ENCODE measurements at places on chromosomes 2 and 18. TPM values are rescaled to one million over a fixed set of nuclear protein-coding genes. Genes with fewer than 3 reads are reported as not detected.
A peak's percentile ranks its signal among the peaks of the same experiment; 100 is the strongest.

- peaks cover 40% of the 10 kb centered on the region for H3K27me3 ChIP-seq
- no peaks in the 10 kb centered on the region for H3K36me3 ChIP-seq
- no peak overlapping the region for H3K4me3 ChIP-seq
- no peak overlapping the region for H3K27ac ChIP-seq
- 0 out of 2 replicates have a peak, but pooled peaks cover 8% of the 10 kb centered on the region for H3K4me1 ChIP-seq
Observed at GRCh38 chr18:25827228-25827627, 263.2 kb downstream of the SS18 start.

DNA sequence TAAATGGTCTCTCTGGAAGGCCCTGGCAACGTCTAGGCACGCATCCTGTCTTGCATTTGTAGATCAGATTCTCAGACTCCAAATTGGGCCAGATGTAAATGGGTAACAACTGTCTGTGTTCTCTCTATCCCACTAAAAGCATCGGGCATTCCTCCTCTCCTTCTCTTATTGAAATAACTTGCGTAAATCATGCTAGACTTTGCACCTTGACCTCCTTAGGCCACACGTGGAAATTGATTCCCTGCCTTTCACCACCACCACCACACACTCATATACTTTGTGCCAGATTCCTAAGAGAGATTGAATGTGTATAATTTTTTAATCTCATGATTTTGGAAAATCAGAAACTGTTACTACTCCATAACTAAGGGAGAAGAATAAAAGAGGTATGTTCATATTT, 21.3 kb downstream of the MAPRE3 start:
- no peak for DNase-seq
- no peaks in the 10 kb centered on the region for H3K36me3 ChIP-seq
- H3K27ac ChIP-seq = no peak overlapping the region
- H3K27me3 ChIP-seq = no peaks in the 10 kb centered on the region
- no peaks in the 10 kb centered on the region for H3K4me1 ChIP-seq

Gene RAB6D
- not detected for total RNA-seq

GRCh38 chr2:152071092-152071491, 27.8 kb downstream of the CACNB4 start:
- no peak for DNase-seq
- H3K27ac ChIP-seq = no peak overlapping the region
- peaks cover 3% of the 10 kb centered on the region for H3K27me3 ChIP-seq
- no peaks in the 10 kb centered on the region for H3K36me3 ChIP-seq

DNA sequence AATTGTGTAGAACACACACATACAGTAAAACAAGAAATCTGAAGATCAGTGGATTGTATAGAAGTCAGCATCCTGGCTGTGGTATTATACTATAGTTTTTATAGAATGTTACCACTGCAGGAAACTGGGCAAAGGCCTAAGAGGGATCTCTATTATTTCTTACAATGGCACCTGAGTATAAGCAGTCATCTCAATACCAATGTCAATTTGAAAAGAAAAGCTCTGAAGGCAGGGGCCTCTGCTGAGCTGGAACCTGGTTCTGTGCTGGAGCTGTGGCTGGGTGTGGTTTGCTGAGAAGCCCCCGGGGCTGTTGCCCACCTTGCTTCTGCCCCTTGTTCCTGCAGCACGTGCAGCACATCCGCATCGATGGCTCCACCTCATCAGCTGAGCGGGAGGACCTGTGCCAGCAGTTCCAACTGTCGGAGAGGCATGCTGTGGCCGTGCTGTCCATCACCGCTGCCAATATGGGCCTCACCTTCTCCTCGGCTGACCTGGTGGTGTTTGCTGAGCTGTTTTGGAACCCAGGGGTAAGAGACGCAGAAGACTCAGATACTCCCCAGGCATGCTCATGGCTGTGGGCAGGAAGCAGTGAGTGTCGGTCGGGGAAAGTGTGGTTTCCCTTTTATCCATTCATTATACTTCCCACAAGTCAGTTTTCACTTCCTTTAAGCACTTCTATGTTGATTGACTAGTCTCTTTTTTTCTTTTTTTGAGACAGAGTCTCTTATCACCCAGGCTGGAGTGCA, 23.5 kb upstream of the RPL37A start:
- no peaks in the 10 kb centered on the region for H3K27me3 ChIP-seq
- no peak overlapping the region for H3K4me3 ChIP-seq
- DNase-seq = no peak

Gene FAM237A
- total RNA-seq = not detected

DNA sequence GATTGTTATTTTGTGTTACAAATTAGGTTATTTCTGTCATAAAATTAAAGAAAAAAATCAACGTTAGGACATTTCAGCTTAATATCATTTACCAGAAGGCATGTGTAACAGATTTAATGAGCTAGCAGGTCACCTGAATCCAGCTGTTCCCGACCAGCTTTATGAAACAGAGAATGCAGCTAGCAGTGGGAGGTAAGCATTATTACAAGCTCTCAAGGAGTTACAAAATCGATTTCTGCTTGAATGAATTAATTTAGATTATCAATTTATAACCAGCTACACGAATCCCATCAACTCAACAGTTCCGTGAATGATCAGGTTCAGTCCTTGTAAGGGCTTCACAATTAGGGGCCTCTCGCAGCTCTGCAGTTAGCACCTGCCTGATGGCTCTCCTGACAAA, 211.9 kb downstream of the PTGR3 start:
- H3K4me3 ChIP-seq = no peak overlapping the region
- H3K36me3 ChIP-seq = no peaks in the 10 kb centered on the region
- no peak overlapping the region for H3K27ac ChIP-seq
- H3K27me3 ChIP-seq = no peaks in the 10 kb centered on the region
- peaks cover 9% of the 10 kb centered on the region for H3K4me1 ChIP-seq
- no peak for DNase-seq

DNA sequence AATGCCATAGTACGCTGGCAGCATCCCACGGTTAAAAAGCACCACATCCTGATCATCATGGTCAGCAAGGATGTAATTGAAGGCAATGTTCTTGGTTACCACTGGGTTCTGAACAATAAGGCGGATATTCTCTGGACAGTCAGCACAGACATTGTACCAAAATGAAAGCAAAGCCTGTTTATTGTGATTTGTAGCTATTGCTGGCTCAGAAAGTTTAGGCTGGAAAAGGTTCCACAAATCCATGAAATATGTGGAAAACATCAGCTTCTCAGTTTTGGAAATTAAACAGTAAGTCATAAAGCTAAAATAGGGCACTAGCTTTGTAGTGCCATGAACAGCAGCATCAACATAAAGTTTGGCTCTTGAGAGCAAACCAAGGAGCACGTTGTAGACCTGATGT, 52.2 kb downstream of the C2orf74 start:
- H3K27me3 ChIP-seq = no peaks in the 10 kb centered on the region
- H3K27ac ChIP-seq = no peak overlapping the region
- peaks cover 20% of the 10 kb centered on the region for H3K4me1 ChIP-seq
- H3K36me3 ChIP-seq = peaks cover 17% of the 10 kb centered on the region
- H3K4me3 ChIP-seq = no peak overlapping the region
- no peak for DNase-seq

Gene TUBB8B
- total RNA-seq = not detected

DNA sequence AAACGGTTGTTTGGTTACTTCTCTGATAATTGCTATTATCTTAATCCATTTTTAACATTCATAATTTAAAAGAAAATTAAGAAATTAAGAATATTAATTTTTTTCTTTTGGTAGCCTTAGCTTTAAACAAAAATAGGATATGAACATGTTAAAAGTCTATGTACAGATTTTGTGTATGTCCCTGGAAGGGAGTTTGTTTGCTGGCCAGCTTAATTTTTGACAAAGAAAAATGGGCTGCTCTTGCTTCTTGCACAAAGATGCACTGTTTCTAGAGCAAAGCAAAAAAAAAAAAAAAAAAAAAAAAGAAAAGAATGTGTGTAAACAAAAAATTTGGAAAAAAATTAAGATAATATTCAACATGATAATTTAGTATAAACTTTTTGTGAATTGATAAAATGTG, 1.3 kb downstream of the RFTN2 start:
- peaks cover 6% of the 10 kb centered on the region for H3K4me1 ChIP-seq
- H3K36me3 ChIP-seq = no peaks in the 10 kb centered on the region
- no peak for DNase-seq
- no peak overlapping the region for H3K4me3 ChIP-seq

Gene LBX2
- total RNA-seq = not detected

GRCh38 chr2:166487171-166487570, 6.9 kb downstream of the SCN7A start:
- no peak for DNase-seq
- no peaks in the 10 kb centered on the region for H3K36me3 ChIP-seq
- no peak overlapping the region for H3K4me3 ChIP-seq
- H3K27ac ChIP-seq = no peak overlapping the region
- peaks cover 52% of the 10 kb centered on the region for H3K27me3 ChIP-seq
- H3K4me1 ChIP-seq = no peaks in the 10 kb centered on the region

Gene HNMT
- total RNA-seq = 7.1 TPM

- H3K27me3 ChIP-seq = no peaks in the 10 kb centered on the region
- H3K36me3 ChIP-seq = no peaks in the 10 kb centered on the region
- no peak overlapping the region for H3K4me3 ChIP-seq
- DNase-seq = no peak
- H3K4me1 ChIP-seq = no peaks in the 10 kb centered on the region
Observed at GRCh38 chr2:233756429-233757081, 3.5 kb upstream of the UGT1A1 start.

- H3K36me3 ChIP-seq = no peaks in the 10 kb centered on the region
- H3K4me3 ChIP-seq = no peak overlapping the region
- H3K27me3 ChIP-seq = peaks cover 56% of the 10 kb centered on the region
- DNase-seq = no peak
- H3K27ac ChIP-seq = no peak overlapping the region
- H3K4me1 ChIP-seq = no peaks in the 10 kb centered on the region
Observed at GRCh38 chr2:130766711-130767407, 11.5 kb downstream of the AMER3 start.

DNA sequence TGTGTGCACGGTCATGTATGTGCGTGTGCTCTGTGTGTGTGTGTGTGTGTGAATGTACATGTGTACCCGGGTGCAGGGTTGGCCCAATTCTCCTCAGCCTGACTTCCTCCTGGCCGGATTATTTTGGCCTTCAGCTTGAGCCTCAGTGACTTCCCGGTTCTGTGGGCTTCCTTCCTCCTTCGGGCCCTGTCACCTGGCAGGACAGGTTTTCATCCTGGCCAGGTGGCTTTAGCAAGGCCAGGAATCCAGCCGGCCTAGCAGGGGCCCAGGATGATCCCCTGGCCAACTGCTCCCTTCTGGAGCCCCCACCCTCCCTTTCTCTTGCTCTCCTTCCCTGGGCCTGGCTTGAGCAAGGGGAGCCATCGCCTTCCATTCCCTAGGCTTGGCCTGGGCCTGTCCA, 140.5 kb downstream of the INHBB start:
- H3K27ac ChIP-seq = no peak overlapping the region
- no peak for DNase-seq
- no peaks in the 10 kb centered on the region for H3K36me3 ChIP-seq
- peaks cover 9% of the 10 kb centered on the region for H3K4me1 ChIP-seq
- no peaks in the 10 kb centered on the region for H3K27me3 ChIP-seq

Gene GALM
- total RNA-seq = 26.4 TPM

Gene TBR1
- not detected for total RNA-seq

Gene CAPN14
- total RNA-seq = not detected

Gene IL1F10
- not detected for total RNA-seq

Gene HOXD4
- 1.8 TPM for total RNA-seq

Gene CIB4
- total RNA-seq = not detected

DNA sequence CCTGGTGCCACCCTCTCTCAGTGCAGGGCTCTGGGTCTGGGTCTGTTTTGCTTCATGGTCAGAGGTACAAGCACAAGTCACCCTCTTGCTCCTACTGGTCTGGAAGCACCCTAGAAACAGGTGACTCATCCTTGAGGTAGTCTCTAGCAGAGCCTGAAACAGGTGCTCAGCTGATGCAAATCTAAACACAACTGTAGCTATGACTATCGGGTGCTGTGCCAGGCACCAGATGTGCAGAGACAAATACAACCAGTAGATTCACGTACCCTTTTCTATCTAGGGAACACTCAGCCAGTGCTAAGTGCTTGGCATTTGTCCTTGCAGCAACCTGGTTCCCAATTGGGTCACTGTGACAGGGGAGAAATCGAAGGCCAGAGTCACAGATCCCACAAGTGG, 140.9 kb upstream of the MYCN start:
- no peaks in the 10 kb centered on the region for H3K36me3 ChIP-seq
- H3K4me1 ChIP-seq = no peaks in the 10 kb centered on the region
- peaks cover 55% of the 10 kb centered on the region for H3K27me3 ChIP-seq
- no peak overlapping the region for H3K27ac ChIP-seq
- DNase-seq = no peak
- H3K4me3 ChIP-seq = no peak overlapping the region

DNA sequence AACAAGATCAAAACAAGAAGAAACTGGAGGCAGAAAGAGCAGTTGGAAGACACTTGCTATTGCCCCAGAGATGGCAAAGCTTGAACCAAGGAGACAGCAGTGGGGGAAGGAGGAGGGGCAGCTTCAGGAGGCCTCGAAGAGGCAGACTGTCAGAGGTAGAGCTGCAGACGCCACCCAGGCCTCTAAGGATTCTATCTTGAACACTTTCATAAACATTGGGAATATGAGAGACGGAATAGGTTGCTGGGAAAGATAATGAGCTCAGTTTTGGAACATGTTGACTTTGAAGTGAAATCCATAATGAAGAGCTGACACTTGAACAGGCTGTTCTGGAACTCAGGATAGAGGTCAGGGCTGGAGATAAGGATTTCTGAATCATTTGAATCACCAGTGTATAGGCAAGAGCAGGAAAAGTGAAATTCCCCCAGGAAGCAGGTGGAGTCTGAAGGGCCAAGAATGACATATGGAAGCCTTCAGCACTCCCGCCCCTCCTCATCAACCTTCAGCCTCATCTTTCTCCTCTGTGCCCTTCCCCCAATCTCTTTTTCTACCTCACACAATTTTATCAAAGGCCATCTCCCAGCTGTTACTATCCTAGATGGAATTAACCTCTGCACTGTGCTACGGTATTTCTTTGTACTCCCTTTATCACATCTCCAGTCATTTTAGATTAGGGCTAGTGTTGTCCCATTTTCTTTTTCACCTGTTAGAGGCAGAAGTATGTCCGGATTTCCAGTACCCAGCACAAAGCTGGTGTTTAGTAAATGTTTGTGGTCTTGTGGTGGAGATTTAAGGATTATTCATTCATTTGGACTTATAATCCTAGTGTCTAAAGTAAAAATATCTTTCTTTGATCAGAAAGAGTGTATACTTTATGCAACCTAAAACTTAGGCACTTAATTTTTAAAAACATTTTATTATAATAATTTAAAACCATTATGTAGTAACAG, 47.5 kb upstream of the RTN4 start:
- H3K36me3 ChIP-seq = no peaks in the 10 kb centered on the region
- H3K27me3 ChIP-seq = no peaks in the 10 kb centered on the region
- H3K4me1 ChIP-seq = peaks cover 52% of the 10 kb centered on the region
- H3K27ac ChIP-seq = no peak overlapping the region
- H3K4me3 ChIP-seq = no peak overlapping the region

Gene TEKT4
- total RNA-seq = not detected

Gene MAL
- 1.6 TPM for total RNA-seq

Gene KCNK3
- 0.04 TPM for total RNA-seq

Gene DUSP19
- total RNA-seq = 0.58 TPM

DNA sequence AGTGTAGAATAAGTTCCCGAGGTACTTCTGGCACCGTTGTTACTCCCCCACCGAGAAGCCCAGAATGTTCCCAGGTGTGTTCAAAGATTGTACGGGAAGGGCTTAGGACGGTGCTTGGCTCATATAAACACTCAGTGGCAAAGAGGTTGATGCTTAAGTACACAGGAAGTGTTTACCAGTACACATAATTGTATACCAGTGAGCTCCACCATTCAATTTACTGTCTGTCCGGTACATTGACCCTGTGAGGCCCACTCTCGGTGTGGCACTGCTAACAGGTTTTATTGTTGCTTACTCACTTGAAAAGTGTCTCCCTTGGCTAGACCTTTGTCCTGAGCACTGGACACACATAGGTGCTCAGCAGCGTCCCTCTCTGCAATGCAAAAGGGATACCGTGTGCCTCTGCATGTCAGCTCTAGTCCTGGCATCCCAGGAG, 191.0 kb downstream of the NEDD4L start:
- H3K4me3 ChIP-seq = no peak overlapping the region
- H3K27me3 ChIP-seq = no peaks in the 10 kb centered on the region
- peak overlapping the region; percentile 10 for H3K27ac ChIP-seq

All from PC-3 (cell line).